ENCODE measurements at places on chromosomes 2 and 18. TPM values are rescaled to one million over a fixed set of nuclear protein-coding genes. Genes with fewer than 3 reads are reported as not detected.

- peaks cover 10% of the 10 kb centered on the region for H3K27me3 ChIP-seq
- no peak overlapping the region for H3K27ac ChIP-seq
- no peaks in the 10 kb centered on the region for H3K36me3 ChIP-seq
- H3K4me3 ChIP-seq = no peak overlapping the region
Measured at GRCh38 chr2:240237609-240238174, 97.2 kb upstream of the OTOS start.

DNA sequence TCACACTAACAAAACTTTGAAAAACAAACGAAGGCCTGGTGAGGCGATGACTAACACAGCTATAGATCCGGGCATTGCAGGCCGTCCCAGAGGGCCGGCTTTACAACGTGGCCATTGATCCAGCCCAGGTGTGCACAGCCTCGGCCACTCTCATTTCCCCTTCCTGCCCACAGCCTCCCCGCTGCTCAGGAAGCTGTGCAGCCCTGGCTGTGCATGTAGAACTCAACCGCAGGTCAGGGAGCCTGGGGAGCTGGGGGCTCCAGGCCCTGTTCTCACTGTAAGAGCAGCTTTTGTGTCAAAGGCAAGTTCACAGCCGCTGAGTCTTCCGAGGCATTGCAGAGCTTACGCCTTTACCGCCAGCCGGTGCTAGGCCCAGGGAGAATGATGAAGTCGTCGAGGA lies 87.2 kb downstream of the LONRF2 start:
- peak overlapping the region; percentile 6 for H3K27ac ChIP-seq
- peaks cover 16% of the 10 kb centered on the region for H3K4me1 ChIP-seq
- H3K4me3 ChIP-seq = no peak overlapping the region
- peak; percentile 33 for DNase-seq
- H3K36me3 ChIP-seq = no peaks in the 10 kb centered on the region

DNA sequence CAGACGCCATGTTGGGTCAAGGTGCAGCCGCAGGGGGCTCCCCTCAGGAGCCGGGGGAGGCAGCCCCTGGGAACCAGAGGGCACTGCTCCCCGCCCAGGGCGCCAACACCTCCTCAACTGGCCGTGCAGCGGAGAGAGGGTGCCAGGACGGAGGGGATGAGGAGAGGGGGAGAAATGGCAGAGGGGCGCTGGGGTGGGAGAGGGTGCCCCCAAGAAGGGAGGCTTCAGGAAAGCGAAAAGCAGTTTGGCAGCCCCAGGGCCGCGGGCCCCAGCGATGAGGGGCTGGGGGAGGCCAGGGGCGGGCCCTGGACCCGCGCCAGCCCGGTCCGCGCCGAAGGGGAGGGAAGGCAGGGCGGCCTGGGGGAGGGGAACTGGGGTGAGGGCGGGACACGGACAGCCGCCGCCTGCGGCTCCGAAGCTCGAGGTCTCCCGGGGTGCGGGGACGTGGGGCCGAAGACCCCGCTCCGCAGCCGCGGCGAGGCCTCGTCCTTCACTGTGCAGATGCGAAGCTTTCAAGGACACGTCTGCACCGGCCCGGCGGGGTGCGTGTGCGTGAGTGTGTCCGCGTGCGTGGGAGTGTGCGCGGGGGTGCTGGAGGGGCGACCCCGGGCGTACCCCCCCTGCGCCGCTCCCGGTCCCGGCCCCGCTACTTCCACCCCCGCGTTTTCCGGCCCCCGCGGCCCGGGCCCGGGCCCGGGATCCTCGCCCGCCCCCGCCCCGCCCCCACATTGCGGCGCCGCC lies 1.4 kb downstream of the DNMT3A start:
- peak overlapping the region; percentile 50 for H3K4me3 ChIP-seq
- DNase-seq = no peak
- H3K4me1 ChIP-seq = peaks cover 50% of the 10 kb centered on the region
- no peaks in the 10 kb centered on the region for H3K27me3 ChIP-seq

DNA sequence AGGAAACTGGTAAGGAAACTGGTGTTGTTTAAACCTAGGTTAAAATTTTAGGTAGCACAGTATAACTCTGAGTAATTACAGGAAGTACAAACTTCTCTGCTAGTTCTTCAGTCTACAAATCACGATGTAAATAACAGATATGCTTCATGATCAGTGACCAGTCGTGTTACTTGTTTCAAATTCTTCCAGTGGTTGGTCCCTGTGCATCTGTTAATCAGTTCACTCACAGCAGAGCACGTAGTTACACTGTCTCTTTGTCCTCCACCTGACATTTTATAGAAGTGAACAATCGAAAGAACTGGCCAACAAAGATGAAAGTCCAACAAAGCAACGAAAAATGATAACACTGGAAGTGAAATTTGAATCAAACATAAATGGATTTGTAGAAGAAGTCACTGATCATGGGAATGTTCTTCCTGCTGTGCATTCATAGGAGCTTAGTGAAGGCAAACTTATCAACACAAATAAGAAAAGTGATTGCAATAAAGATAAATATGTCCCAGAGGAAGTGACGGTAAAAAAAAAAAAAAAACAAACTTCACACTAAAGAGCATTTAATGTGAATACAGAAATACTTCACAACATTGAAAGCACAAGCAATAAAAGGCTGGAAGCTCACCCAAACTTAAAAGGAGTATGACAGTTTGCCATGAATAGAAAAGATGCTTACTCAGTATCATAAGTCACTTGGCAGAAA lies 7.0 kb downstream of the EIF2AK2 start:
- H3K27me3 ChIP-seq = no peaks in the 10 kb centered on the region
- peak overlapping the region; percentile 66 for H3K27ac ChIP-seq
- peak overlapping the region; percentile 37 for H3K4me3 ChIP-seq
- no peak for DNase-seq
- H3K4me1 ChIP-seq = peaks cover 57% of the 10 kb centered on the region

GRCh38 chr2:29423061-29423666 lies 307.9 kb downstream of the CLIP4 start:
- no peak overlapping the region for H3K27ac ChIP-seq
- DNase-seq = no peak
- H3K4me1 ChIP-seq = no peaks in the 10 kb centered on the region
- H3K27me3 ChIP-seq = peaks cover 20% of the 10 kb centered on the region
- no peak overlapping the region for H3K4me3 ChIP-seq
- H3K36me3 ChIP-seq = no peaks in the 10 kb centered on the region

Gene SPRED2
- 6.2 TPM for total RNA-seq

Gene SERPINB10
- total RNA-seq = not detected

Gene HDLBP
- total RNA-seq = 198 TPM

All from activated CD4-positive, alpha-beta T cell treated with anti-CD3 and anti-CD28 coated beads, Interleukin-2, amount 10 ng/mL, durations not matched to agents 7 days and 5 days (primary cell).